Activated T-helper 1 cell treated with anti-CD3 and anti-CD28 coated beads, Interleukin-2, amount 50 U/mL, for 16 hours (primary cell): ENCODE measurements at places on chromosomes 1 and 21.

- no peak for DNase-seq
Observed at GRCh38 chr1:166166329-166166697, 488 bp downstream of the FAM78B start.

DNA sequence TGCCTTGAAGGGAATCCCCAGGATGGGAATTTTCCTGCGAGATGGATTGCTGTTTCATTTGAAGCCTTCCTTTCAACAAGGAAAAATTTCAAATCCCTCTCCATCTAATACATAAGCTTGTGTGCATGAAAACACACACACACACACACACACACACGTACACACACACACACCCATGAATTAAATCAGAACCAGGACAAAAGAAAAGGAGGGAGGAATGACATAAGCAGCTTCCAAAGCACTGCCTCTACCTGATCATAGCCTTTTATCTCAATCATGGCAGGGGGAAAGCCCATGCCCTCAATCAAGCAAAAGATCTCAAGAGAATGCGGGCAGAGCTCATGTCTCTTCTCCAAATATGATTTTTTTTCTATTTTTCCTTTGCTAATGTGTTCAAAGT is 139.7 kb downstream of the SLC44A5 start:
- DNase-seq = no peak

DNA sequence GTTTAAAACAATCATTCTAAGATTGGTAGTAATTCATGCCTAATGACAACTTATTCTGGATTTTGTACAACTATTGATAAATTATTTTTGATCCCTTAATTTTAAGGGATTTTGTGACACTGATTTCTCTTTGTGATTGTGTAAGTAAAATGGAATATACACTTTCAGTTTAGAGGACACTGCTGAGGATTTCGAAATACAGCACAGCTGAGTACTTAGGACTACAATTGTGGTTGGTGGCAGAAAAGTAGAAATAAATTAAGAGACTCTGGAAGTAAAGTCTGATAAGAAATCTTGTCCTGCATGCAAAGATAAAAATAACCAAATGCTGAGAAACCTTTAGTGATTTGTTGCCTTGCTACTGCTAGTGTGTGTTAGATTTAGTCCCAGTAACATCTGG is 40.0 kb downstream of the TYW3 start:
- DNase-seq = no peak

DNA sequence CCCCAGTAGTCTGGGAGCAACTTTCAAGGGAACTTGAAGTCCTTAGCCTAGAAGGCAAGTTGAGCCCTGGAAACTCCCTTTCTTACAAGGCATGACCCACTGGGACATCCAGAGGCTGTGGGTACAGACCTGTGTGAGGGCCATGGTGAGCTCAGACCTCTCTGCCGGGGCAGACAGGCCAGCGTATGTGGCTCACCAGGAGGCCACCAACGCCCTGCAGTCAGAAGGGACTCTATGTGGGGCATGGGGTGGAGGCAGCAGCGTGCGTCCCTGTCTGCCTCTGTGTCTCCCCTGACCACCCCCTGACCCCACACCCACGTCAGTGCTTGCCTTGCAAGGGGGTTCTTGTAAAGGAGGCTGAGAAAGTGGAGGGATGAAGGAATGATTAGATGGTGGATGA is 10.8 kb downstream of the COQ8A start:
- DNase-seq = no peak

DNA sequence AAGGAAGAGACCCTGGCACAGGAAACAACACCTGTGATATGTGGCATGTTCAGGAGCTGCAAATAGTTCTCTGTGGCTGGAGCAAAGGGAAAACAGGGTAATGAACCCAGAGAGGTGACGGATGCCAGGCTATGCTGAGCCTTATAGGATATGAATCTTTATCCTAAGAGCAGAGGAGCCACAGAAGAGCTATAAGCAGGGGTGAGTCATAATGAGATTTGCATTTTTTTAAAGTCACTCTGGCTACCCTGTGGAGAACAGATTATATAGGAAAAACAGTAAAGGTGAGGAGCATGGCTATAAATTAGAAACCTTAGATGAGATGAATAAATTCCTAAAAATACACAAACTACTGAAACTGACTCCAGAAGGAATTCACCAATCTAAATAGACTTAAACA is 12.8 kb upstream of the MPL start:
- no peak for DNase-seq

DNA sequence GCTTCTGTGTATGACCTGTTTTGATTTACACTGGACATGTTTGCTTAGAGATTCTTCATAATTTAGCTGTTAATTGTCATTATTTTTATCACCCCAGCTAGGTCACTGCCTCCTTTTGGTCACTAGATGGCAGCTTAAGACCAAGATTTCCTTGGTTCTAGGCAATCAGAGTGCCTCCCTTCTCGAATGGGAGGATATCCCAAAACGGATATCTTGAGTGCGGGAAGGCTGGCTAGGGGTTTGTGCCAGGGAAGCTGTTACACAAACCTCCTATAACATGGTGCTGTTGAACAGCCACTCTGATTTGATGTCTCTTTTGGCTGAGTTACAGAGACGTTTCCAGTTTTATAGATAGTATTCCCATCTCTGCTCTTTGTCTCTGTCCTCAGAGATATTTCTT is 283.5 kb downstream of the S1PR1 start:
- DNase-seq = no peak

GRCh38 chr21:31977816-31978215 is 105.0 kb downstream of the HUNK start:
- DNase-seq = no peak

DNA sequence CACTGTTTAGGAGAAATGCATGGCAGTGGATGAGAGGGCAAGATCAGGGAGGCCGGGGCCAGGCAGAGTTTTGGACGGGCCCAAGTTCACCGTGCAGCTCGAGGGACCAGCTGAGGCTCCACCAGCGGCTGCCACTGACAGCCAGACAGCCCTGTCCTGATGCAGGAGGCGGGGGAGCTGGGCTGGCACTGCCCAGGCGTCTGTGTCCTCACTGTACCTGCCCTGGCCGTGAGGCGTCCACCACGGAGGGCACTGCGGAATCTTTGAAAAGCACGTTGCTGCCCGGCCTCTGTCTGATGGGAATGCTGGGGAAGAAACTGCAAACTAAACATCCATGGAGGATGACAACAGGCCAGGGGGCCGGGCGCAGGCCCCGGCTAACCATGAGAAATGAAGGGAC is 35.5 kb downstream of the VPS26C start:
- DNase-seq = no peak

- DNase-seq = no peak
Observed at GRCh38 chr1:109826930-109827349, 63.2 kb upstream of the EPS8L3 start.

DNA sequence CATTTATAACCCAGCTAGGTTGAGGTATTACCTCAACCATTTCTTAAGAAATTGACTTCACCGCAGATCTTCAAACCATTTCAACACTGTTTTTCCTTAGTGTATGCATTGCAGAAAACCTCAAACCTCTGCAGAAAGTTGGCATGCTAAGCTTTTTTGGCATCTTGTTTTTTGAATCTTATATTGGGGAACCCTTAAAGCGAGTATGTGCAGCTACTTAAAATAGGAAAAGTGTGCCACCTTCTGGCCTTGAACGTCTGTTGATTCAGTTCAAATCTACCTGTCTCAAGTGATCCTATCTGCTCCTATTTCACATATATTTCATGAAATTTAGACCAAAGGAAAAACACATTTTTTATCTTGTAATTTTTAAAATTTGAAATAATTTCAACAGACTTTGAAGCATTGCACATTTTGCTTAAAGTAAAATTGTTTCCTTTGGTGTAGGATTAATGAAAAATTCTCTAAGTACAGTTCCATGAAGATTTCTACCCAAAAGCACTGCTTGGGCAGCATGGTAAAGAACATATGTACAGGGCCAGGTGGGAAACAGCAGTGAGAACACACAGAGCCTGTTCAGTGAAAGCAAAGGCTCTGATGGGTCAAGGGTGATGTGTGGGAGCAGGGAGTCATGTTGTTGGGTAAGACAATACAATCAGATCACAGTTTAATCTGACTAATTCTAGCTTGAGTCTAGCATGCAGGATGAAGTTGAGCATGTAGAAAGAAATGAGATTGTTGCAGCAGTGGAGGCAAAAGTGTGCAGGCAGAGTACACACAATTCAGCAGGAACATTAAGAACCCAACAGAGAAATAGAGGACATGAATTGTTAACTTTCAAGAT is 17.2 kb downstream of the HENMT1 start:
- DNase-seq = no peak

DNA sequence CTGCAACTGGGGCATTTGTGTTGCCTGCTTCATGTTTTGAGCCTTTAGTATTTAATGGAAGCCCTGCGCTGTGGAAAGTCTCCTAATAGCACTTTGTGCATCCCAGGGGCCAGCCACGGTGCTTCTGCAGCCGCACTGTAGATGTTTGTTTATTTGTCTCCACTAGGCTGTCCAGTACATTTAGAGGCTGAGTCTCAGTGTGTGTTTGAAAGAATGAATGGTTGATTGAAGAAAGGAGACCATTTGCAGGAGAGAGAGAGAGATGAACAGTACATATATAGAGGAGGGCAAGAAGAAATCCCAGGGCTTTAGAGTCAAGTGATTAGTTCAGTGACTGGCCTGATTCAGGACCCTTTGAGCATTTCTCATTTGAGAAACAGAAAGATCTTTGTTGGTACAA is 33.9 kb downstream of the MPZL1 start:
- no peak for DNase-seq
